ENCODE measurements at places on chromosomes 12 and 14.
A peak's percentile ranks its signal among the peaks of the same experiment; 100 is the strongest.

GRCh38 chr14:93847473-93847872 is 59.2 kb upstream of the PRIMA1 start:
- DNase-seq, result no peak

DNA sequence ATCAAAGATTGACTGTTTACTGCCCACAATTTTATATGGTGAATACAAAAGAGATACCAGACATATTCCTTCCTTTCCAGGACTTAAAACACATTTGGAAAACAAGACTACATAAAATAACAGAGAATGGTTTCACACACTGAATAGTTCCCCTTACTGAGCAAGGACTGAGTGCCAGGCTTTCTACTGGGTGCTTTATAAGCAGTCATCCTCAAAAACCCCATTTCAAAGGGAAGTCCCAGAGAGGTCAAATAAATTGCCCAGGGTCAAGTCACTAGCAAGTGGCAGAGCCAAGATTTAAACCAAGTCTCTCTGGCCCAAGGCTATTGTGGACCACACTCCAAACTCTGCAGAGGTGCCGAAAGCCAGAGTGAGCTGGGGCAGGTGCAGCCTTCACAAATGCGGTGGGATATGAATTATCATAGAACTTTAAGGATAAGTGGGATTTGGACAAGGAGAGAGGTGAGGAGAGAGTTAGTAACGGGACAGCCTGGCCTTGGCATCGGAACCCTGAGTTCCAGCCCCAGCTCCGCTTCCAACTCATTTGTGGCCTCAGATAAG is 9.1 kb upstream of the RPAP3 start:
- no peak for DNase-seq

DNA sequence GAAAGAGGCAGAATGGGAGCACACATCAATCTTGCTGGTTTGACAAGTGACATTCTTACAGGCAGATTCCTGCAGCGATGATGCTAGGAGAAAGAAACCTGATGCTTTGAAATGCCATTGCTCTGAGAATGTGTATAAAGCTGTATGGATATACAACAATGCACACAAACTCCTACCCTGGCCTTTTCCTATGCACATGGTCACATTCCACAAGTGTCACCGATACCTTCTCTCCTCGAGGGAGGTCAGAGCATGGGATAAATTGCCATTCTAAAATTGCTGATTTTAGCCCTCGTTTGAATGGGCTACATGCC is 11.9 kb downstream of the FGF6 start:
- no peak for DNase-seq

DNA sequence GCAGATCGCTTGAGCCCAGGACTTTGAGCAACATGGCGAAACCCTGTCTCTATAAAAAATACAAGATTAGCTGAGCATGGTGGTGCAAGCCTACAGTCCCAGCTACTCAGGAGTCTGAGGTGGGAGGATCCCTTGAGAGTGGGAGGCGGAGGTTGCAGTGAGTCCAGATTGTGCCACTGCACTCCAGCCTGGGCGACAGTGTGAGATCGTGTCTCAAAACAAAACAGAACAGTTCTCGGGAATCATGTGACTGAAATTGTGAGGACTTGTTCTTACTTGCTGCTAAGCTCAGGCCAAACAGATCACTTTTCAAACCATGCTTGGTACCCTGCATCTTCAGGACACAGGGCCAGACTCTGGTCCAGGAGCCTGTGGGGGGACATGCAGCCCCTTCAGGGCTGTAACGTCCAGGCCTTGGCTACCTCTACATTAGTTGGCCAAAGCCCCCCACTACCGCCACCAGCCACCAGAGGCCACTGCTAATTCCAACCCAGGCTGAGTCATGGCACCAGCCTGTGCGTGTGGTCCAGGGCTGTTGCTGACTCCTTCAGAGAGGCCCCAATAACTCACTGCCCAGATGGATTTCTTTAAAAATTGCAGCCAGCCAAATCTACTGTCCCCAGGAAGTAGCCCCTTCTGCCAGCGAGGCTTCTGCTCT is 33.4 kb upstream of the SYNDIG1L start:
- peak; percentile 28 for DNase-seq

DNA sequence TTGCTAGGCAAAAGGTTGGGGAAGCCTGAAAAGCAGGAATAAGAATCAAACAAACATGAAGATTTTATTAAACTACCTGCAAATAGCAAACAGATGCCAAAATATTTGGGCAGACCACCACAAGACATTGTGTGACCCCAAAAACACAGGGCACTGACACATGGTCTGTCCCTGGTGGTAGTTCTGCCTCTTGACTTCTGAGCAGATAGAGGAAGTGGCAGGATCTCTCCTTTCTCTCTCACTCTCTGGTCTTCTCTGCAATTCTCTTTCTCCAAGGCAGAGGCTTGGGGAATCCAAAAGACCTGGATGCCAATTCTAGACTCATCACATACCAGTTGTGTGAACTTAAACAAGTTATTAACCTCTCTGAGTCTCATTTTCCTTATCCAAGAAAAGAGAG is 4.3 kb upstream of the PTGDR start:
- no peak for DNase-seq

DNA sequence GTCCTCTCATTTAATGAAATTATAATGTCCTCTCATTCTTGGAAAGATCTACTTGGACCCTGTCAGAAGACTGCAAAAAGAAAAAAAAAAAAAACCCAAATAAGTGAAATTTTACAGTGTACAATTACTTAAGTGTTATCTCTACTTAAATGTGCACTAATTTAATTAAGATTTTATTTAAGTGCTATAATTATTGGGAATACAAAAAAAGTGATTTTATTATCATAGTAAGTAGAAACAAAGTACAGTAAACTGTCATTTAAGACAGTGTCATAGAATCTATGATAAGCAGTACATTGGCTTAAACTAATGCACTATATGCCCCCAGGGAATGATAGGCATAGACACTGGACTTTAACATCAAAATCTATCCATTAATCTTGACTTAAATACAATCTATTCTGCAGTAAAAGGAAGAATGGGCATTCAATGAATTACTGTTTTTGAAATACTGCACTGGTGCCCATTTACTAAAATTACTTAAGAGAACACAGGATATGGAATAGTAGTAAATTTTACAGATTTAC is 23.3 kb downstream of the INSM2 start:
- no peak for DNase-seq

GRCh38 chr12:122089077-122089476 is 10.5 kb downstream of the MLXIP start:
- DNase-seq, result no peak

DNA sequence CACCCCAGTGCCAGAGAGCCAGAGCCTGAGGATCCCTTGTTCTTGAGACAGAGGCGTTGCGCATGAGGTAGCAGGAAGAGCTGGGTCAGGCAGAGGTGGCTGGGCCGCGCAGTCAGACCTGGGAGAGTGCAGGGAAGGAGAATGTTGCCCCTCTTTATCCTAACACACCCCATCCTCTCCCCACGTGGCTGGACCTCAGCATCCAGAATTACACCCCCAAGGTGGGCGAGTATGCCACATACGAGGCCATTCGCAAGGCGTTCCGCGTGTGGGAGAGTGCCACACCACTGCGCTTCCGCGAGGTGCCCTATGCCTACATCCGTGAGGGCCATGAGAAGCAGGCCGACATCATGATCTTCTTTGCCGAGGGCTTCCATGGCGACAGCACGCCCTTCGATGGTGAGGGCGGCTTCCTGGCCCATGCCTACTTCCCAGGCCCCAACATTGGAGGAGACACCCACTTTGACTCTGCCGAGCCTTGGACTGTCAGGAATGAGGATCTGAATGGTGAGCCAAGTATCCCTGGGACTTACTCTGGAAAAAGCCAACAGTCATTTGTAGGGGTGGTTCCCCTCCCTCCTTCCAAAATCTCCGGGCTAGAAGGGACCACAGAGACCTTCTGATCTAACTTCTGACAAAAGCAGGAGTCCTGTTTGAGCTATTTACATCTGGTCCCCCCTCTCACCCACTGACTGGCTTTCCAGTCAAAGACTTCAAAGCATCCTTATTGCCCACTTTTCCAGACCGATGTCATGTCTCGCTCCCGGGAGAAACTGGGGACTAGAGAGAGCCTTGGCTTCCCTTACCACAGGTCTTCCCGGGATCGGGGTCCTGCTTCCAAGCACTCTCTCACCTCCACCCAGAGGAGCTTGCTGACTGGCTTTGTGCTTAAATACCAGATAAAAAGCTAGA is 6.1 kb downstream of the MMP14 start:
- DNase-seq, result no peak

DNA sequence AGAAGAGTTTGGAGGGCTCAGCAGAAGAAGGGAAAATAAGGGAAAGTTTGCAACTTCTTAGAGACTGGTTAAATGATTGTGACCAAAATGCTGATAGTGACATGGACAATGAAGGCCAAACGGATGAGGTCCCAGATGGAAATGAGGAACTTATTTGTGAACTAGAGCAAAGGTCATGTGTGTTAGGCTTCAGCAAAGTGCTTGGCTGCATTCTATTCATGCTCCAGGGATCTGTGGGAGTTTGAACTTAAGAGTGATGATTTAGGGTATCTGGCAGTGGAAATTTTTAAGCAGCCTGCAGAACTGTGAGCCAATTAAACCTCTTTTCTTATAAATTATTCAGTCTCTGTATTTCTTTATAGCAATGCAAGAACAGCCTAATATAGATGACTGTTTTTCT is 88.9 kb upstream of the ARHGAP5 start:
- no peak for DNase-seq

GRCh38 chr12:28177461-28177860 is 12.8 kb upstream of the CCDC91 start:
- DNase-seq, result no peak

DNA sequence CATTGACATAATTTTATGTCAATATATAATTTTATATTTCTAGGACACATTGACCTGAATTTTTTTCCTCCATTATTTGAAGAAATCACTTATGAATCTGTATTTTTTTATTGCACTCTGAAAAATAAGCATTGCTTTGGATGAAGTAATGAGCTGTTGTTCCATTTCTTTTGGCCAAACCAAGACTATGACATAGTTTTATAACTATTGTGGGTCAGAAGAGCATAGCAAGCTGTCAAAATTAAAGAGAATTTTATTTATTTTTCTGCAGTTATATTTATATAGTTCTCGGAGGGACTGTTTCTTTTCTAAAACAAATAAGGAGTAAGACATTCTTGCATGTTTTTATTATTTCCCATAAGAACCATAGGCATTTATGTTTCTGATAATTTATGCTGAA is 8.5 kb downstream of the C12orf75 start:
- no peak for DNase-seq

- DNase-seq, result peak; percentile 23
Measured at GRCh38 chr12:13000925-13001774, 1.1 kb upstream of the HEBP1 start.

GRCh38 chr14:50230401-50230700 is 1.0 kb downstream of the SOS2 start:
- no peak for DNase-seq

DNA sequence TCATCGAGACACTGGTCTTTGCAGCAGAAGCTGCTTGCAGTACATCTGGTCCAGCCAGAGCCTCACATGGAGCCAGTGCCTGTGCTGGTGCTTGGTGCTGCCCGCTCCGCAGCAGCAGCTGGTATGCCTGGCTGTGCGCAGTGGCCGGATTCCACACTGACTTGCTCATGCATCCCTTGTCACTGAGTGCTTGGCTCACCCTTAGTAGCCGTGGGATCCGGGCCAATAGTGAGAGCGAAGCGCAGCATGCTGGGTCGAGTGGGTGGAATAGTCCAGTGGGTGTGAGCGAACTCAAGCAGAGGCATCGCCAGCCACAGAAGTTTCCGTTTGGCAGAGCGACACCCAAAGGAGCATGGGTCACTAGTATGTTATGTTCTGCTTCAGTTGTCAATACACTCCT is 10.1 kb upstream of the FBXO33 start:
- no peak for DNase-seq

DNA sequence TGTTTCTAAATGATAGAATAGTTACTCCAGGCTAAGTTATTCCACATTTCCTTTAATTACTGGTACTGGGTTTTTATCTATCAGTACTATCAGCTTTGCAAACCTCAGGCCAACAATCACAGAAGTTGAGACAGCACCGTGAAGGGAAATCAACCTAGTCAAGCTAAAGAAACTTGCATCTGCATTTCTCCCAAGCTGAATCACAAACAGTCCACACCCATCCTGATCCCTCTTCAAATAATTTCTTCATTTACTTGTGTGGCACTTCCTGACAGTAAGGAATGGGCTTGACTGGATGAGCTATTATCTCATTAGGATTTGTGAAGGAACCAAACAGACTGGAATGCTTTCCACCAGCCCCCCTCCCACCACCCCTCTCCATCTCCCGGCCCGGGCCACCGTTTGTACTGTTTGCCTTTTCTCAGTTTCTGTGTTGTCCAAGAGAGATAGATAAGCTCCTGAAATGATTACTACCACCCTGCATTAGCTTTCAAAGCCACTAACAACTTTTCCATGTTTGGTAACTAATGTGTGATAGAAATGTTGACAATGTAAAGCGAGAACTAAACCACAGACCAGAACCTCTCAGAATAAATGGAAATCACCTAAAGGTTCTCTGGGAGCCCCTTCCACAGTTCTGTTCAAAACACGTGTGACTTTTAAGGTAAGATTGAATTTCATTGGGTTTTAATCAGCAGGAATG is 236.3 kb downstream of the SLC25A21 start:
- DNase-seq, result no peak

- no peak for DNase-seq
Measured at GRCh38 chr14:90114554-90114953, 52.8 kb downstream of the KCNK13 start.

GRCh38 chr14:65351493-65352194 is 60.9 kb upstream of the FUT8 start:
- no peak for DNase-seq

GRCh38 chr14:68811171-68811570 is 18.3 kb upstream of the ZFP36L1 start:
- DNase-seq, result no peak

DNA sequence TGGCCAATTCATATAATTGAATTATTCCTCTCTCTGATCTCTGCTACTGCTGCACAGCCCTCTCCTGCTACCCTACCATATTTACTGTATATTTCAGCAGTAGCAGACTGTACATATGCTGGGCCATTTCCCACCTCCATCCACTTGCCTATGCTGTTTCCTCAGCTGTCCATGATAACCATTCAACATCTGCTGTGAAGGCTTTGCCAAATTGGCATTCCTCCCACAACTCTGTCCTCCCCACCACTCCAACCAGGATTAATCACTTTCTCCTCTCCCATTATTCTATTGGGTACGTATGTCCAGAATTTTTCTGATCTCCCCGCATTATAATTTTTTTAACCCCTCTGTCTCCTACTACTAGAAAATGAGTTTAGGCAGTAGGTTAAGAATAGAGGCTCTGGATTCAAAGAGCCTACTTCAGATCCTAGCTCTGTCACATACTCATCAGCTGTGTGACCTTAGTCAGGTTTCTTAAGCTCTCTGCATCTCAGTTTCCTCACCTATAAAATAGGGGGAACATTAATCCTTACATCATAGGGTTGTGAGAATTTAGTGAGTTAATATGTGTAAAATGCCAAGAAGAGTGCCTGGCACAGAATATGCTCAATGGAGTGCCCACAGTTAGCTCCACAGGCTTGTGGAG is 123.3 kb downstream of the KICS2 start:
- DNase-seq, result no peak

GRCh38 chr12:62604871-62605270 is 138.2 kb downstream of the MON2 start:
- DNase-seq, result no peak

GRCh38 chr14:54647378-54647777 is 80.5 kb downstream of the SAMD4A start:
- DNase-seq, result no peak

Measured in CD4-positive, alpha-beta T cell (primary cell).